ENCODE measurements at places on chromosomes 7 and 10.

DNA sequence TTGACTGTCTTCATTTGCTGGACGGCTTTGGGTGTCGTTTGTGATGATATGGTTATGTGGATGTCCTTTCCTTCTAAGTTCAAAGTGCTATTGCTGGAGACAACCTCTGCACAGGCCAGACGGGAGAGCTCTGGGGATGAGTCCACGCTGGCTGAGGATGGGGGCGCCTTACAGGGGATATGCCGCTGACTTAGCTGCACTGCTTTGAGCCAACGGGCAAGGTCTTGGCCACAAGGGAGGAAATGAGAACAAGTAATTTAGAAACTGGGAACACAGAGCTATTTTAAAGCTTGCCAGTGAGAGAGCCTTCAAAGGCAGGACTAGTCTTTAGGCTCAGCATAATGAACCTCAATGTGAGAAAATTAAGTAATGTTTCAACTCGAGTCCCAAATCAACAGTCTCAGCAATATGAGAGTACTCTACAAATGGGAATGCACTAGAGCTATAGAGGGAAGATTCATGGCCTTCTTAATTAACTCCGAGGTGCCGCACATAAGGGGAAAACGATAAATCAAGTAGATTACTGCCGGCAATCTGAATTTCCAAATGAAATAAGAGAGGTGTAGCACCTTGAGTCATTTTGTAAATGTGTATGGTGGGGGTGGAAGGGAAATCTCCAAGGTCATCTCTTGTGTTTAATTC lies 209.3 kb downstream of the JAZF1 start:
- DNase-seq = no peak

DNA sequence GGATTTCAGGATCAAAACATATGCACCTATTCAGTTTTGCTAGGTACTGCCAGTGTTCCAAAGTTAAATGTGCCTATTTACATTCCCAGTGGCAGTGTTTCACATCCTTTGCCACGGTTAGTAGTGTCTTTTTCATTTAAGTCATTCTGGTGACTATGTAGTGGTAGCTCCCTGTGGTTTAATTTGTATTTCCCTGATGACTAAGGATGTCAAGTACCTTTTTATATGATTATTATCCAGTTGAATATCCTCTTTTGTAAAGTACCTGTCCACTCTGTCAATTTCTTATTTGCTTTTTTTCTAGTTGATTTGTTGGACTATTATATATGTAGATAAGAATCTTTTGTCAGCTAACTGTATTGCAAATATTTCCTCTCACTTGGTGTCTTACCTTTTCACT lies 45.1 kb downstream of the TMEM60 start:
- DNase-seq = no peak

GRCh38 chr10:104601166-104601565 lies 39.9 kb upstream of the SORCS3 start:
- DNase-seq = no peak

GRCh38 chr10:69071610-69072009 lies 16.3 kb upstream of the SRGN start:
- DNase-seq = no peak

Measured in activated CD4-positive, CD25-positive, alpha-beta regulatory T cell treated with anti-CD3 and anti-CD28 coated beads, Interleukin-2, amount 50 U/mL, for 72 hours (primary cell).